Activated CD4-positive, alpha-beta T cell treated with anti-CD3 and anti-CD28 coated beads for 24 hours (primary cell): ENCODE measurements at places on chromosomes 3 and 15.

DNA sequence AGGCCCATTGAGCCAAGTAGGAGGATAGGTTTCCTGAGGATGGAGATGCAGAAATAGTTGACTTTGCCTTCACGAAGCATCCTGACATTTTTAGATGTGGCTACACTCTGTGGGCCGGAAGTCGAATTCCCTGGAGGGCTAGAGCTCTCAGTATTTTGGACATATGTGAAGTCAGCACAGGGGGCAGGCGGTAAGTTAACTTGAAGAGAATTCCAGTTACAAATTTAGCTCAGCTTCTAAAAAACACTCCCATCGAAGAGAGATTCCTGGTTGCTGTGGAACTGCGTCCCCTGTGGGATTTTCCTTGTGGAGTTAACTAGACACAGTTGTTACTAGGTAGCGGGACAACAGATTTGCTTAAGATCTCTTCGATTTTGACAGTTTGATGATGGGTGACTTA is 161.9 kb upstream of the RGMA start:
- DNase-seq: no peak

GRCh38 chr3:132293251-132293650 is 24.0 kb upstream of the ACP3 start:
- DNase-seq: no peak

DNA sequence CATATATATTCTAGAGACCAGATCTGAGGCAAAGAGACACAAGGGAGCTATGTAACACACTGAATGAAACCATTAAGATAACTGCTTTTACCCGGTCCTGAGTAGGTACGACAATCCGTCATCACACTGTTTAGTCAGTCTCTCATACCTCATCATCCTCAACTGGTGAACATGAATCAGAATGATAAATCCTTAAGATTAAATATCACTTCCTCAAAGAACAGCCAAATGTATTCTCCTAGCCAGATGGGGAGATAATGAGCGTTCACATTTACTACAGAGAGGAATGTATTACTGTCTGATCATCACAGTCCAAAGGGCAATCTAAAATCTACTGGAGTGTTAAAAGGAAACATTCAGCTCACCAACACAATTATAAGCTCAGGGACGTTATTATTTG is 319.4 kb upstream of the STAC start:
- no peak for DNase-seq

GRCh38 chr3:28698706-28699105 is 350.1 kb upstream of the AZI2 start:
- DNase-seq: no peak

- DNase-seq: no peak
Measured at GRCh38 chr15:75307778-75308390, 25.2 kb downstream of the GOLGA6D start.

DNA sequence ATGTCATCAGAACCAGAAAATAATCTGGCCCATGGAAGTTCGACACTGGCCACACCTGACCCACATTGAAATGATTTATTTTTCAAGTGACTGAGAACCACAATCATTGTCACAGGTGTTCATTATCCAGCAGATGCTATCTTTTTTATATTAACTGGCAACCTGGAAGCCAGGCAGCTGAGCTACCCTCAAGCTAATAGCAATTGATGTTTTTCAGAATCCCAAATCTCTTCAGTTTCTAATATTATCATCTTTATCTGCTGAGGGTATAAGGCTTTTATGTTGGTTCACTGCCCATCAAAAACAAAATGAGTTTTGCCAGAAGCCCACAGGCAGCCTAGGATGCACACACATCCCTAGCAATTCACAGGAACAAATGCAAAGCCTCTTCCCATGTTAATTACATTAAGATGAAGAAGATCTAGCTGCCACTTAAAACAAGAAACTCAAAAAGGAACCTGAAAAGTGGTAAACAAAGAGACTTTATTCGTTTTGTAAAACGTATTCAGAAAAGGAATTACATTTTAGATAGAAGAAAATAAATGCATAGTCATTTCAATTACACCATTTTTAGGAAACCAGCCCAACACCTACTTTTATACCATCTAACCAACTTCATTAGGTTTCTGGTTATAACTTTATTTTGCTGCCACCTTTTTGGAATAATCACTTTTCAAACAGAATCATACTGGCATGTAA is 40.9 kb upstream of the STRIT1 start:
- DNase-seq: no peak

- no peak for DNase-seq
Measured at GRCh38 chr15:100941536-100941935, 22.4 kb downstream of the LRRK1 start.

- DNase-seq: no peak
Measured at GRCh38 chr3:192993411-192993810, 75.8 kb upstream of the MB21D2 start.

DNA sequence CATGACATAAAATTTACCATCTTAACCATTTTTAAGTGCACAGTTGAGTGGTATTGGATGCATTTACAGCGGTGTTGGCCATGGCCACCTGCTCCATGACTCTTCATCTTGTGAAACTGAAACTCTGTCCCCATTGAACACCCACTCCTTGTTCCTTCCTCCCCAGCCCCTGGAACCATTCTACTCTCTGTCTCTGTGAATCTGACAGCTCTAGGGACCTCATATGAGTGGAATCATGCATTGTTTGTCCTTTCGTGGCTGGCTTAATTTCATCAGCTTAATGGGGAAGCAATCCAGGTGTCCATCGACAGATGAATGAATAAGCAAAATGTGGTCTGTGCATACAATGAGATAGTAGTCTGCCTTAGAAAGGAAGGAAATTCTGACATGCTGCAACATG is 42.5 kb downstream of the PLXNA1 start:
- DNase-seq: no peak

- no peak for DNase-seq
Measured at GRCh38 chr3:73026111-73026759, 29.6 kb downstream of the PPP4R2 start.

- no peak for DNase-seq
Measured at GRCh38 chr15:43974852-43975251, 148.1 kb downstream of the WDR76 start.

- DNase-seq: peak; percentile 31
Measured at GRCh38 chr15:59689626-59690236, 611 bp upstream of the BNIP2 start.

GRCh38 chr15:36529296-36530011 is 50.0 kb upstream of the CDIN1 start:
- no peak for DNase-seq

DNA sequence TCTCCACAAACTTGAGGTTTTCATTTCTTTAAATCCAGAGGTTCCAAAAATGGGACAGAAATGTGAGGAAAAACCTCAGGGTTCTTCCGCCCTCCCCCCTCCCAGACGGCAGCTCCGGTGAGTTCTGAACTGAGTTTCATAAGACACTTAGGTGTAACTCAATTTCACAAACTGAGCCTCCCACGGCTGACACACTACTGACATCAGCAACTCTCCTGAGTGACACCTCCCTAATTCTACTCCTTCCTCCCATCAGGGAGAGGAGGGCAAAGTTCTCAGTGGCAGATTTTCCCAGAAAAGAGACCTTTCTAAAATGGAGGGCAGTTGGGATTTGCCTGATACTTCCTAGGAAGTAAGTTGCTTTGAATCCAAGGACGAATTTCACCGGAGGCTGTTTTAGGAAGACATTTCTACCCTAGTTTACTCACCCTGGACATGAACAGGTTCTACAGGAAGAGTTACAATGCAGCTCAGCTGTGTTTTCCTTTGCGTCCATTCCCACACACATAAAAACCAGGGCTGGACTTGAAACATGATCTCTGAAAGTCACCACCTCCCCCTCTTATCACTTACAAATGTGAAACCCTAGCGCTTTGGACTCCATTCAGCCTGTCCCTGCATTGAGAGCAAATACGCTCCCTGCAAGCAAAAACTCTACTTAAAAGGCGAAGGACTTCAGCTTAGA is 78.1 kb upstream of the LMOD3 start:
- peak; percentile 36 for DNase-seq

- no peak for DNase-seq
Measured at GRCh38 chr15:47296881-47297280, 420.4 kb upstream of the SEMA6D start.

GRCh38 chr15:74782259-74783071 is 585 bp downstream of the CSK start:
- no peak for DNase-seq

- DNase-seq: no peak
Measured at GRCh38 chr15:85314633-85315032, 65.8 kb upstream of the AKAP13 start.

DNA sequence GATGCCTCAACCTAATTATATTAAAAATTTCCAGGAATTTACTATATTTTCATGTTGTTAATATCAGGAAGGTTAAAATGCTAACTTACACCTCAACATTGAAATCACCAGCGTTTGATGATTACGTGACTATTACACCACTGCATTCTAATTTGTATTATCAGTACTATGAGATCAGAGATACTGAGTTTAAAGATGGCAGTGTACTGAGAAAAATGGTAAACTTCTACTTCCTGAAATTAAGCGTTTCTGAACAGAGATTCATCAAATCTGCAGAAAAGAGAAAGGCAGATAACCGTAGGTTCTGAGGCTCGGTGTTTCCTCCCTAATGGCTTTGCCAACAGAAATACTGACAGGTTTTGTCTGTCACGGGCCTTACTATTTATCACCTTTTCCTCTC is 69.9 kb downstream of the CRTC3 start:
- no peak for DNase-seq

DNA sequence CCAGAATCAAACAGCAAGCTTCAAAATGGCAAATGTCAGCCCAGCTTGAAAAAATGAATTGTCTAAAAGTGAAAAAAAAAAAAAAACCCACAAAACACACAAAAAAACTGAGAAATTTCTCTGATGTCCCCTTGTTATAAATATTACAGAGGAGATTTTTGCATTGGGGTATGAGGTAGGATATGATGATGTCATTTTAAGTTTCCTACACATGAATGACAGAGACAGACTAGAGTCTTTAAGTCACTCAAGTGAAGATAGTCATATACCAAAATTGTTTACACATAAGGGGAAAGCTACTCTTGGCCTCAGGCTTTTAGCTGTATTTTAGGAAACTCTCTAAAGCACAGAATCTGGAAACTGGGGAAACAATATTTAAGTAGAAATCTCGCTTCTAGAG is 32.9 kb downstream of the TIMP4 start:
- DNase-seq: no peak

DNA sequence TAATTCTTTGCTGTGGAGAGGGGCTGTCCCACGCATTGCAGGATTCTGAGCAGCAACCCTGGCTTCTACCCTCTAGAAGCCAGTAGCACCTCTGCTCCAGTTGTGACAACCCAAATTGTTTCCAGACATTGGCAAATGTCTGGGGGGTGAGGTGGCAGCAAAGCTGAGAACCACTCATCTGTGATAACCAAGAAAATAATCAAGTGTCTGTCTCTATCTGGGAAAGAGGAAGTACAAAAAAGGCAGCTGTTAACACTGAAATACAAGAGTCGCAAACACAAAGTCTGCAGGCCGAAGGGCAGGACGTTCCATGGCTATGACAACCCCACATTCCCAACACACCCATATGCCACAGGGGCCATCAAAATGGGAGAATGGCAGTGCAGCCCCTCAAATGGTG is 42.2 kb upstream of the GNB5 start:
- no peak for DNase-seq

GRCh38 chr3:186939536-186939935 is 9.2 kb downstream of the ST6GAL1 start:
- no peak for DNase-seq

- DNase-seq: no peak
Measured at GRCh38 chr15:94269954-94270353, 38.6 kb downstream of the MCTP2 start.

- no peak for DNase-seq
Measured at GRCh38 chr3:64117483-64117882, 94.2 kb upstream of the PSMD6 start.

GRCh38 chr3:180466401-180467011 is 135.5 kb upstream of the TTC14 start:
- no peak for DNase-seq

- DNase-seq: no peak
Measured at GRCh38 chr3:155232605-155233004, 60.9 kb downstream of the STRIT1 start.

DNA sequence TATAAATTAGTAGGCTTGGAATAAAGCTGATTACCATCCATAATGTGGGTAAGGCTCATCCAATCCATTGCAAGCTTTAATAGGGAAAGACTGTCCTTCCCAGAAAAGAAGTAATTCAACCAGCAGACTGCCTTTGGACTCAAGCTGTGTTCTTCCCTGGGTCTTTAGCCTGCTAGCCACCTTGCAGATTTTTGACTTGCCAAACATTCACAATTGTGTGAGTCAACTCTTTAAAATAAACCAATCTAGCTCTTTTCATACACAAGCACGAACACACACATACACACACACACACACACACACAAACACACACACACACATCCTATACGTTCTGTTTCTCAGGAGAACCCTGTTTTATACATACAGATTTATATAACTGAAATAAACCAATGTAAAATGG is 248.1 kb downstream of the NAALADL2 start:
- DNase-seq: no peak

DNA sequence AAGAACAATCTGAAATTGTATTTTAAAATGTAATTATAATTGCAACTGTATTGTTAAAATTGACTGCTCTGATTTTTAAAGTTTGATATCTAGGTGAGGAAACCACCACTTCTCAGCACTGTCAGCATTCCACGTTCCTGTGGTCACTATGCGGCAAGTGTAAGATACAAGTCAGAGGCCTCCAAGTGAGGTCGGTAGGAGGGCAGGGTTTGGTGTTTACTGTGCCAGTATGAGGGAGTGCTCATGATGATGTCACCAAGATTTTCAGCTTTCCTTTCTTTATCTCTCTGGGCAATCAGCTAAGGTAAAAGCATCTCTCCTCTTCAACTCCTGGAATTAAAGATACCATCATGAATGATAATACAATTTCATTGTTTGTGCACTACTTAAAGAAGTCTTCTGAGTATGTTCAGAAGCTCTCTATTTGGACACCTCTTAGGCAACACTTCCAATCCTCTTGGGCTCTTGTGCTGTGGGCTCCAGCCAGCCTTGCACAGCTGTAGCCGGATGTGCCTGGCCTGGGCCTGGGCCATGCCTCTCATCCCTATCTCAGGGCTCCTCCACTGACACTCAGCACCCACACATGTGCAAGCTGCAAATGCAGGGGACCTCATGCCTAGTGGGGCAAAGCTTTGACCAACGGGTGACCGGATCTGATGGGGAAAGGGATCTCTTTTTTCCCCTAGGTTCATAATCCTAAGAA is 42.9 kb downstream of the CCR3 start:
- no peak for DNase-seq

DNA sequence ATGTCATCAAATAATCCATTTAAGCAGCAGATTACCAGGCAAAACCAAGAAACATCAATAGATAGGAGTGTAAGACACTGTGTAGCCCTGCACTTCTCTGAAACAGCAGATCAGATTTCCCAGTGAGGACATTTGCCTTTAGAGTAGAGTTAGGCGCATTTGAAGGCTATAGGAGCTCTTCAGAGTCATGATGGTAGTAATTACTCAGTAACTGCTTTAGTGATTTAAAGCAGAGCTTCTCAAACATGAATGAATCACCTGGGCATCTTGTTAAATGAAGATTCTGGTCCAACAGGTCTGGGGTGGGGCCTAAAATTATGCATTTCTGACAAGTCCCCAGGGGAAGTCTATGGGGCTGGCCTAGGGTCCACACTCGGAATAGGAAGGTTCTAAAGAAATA is 36.9 kb downstream of the THRB start:
- no peak for DNase-seq
